ENCODE measurements at places on chromosomes 11 and 22.

DNA sequence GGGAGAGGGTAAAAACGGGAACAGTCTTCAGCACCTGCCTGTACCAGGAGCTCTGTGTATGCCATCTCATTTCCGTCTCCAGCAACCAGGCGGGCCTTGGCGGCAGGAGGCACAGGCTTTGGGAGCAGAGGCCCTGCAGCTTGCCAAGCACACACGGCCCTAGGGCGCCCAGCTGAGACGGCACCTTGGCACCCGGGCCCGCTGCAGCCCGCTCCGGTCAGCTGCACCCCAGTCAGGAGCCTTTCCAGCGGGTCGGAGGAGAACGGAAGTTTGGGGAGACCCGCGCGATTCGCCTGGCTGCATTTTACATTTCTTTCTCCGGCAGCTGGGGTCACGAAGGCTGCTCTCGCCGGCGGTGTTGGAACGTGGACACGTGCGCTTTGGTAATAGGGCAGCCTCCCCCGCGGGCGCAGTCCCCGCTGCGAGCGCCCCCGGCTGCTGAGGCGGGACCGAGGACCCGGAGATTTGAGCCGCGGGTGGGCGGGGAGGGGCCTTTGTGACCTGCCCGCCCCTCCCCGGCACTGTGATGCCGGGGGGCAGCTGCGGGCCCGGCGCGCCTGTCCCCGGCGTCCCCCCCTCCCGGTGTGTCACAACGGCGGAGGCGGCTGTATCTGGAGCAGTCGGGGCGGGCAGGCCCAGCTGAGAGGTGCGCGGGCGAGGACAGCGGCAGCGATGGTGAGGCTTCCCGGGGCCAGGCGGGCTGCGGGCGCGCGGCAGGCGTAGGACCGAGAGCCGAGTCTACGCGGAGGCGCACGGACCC, at the start of gene TUBA8:
Gene TUBA8, plus strand, starts transcription at position 616 of the 760 bp plus-strand sequence. Its CDS starts 57 bp downstream, at position 673.
- no peak for DNase-seq

DNA sequence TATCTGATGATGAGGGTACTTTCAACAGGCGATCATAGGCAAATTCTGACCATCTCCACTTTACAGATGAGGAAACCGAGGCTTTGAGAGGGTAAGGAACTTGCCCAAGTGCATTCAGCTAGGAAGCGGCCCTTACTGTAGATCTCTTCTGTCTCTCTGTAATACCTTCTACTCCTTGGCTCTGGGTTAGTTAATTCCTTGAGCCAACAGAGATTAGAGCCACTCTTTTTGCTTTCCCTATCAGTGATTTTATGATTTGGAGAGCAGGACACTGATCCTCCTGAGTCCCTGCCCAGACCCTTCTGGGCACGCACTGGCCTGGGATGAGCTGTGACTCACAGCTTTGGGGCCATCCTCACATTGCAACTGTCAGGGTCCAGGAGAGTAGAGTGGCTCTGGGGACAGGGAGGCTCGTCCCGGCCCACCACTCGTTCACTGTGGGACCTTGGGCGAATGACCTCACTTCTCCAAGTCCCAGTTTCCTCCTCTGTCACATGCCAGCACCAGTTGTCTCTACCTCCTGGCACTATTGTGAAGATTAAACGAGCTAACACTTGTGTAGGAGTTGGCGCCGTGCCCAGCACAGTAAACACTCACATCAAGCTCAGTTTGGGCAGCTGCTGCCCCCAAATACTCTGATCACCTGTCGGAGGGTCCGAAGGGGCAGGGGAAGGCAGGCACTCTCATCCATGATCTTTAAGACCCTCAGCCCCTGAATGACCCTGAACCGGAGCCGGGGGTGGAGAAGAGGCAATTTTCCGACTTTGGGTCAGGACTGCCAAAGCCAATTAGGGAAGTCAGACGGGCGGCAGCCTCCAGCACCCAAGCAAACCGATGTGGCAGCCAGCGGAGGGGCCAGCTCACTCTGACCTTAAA, 235.0 kb downstream of the MIAT start:
- no peak for DNase-seq

GRCh38 chr22:18057568-18058209, 20.1 kb upstream of the PEX26 start:
- DNase-seq: no peak

DNA sequence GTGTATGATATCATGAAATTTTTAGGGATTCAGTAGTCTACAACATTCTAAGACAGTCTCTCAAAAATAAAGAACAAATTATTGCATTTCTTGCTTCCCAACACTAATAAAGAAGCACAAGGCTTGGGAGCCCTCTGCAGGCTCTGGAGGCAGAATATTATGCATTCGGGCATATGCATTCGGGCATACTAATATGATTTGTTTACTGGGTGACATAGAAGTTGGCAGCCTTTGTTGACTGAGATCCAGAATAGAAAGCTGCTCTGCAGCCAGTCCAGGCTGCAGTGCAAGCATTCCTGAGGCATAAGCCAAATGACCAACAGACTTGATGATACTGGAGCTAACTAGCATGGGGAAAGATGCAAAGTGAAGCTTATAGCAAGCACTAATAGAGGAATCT, 945.5 kb downstream of the OPCML start:
- no peak for DNase-seq

GRCh38 chr22:40635940-40636379, 559 bp downstream of the MRTFA start:
- DNase-seq: no peak

- no peak for DNase-seq
Observed at GRCh38 chr11:34788642-34789041, 127.5 kb downstream of the APIP start.

GRCh38 chr22:17496841-17497240, 66.5 kb upstream of the SLC25A18 start:
- peak; percentile 3 for DNase-seq

- DNase-seq: no peak
Observed at GRCh38 chr11:13222285-13222684, 55.3 kb upstream of the BMAL1 start.

GRCh38 chr11:74442636-74443035, 24.7 kb downstream of the KCNE3 start:
- no peak for DNase-seq

DNA sequence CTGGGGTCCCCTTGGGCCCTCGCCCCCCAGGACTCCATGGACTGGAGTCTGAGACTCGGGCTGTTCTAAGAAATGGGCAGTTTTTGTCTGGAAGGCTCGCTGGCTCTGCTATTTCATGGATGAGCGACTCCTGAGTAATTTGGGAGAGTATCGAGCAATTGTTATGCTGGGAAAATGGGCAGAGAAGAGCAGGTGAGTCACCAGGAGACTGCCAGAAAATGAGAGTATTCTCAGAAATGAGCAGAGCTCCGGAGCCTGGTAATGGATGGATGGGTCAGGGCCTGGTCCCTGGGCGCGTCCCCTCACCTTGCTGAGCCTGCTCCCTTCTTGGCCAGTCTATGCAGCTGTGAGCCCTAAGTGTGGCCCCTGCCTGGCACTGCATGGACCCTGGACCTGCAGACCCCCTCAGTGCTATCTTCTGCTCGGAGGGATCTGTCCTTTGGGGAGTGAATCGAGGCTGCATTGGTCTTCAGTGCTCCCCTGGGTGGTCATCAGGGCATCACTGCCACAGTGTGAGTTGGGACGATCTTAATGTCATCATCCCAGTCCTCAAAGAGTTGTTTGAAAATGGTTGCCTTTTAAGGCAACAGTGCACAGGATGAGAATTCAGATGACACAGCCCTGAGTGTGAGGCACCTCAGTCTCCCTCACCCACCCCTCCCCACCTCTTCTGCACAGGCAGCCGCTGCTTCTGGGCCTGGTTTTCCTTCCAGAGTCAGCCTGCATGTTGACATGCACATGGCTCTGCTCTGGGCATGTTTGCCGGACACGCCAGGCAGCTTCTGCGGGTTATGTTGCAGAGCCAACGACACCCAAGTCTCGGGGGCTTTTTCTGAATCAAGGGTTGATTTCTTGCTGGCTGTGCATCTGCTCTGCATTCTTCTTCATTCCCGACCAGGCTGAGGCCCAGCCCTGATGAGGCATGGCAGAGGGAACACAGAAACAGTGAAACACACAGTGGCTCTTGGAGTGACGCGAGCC, 519.0 kb downstream of the TBC1D22A start:
- no peak for DNase-seq

GRCh38 chr11:31913985-31914384, 102.9 kb upstream of the PAX6 start:
- DNase-seq: no peak

DNA sequence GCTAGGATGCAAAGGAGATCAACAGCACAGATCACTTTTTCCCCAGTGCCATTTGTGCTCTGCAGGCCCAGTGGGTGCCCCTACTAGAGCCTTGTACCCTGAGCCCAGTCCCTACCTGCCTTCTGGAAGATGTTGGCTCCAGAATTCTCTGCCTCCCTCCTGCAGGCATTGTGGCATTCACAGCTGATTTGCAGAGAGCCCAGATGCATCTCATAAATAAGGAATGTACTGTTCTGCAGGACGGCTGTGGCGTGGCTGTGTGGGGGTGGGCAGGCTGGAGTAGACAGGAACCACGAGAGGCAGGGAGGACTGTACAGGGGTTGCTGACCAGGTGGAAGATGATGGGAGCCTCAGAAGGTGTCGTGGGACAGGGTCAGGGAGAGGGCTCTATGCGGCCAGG, 11.2 kb upstream of the MIAT start:
- no peak for DNase-seq

DNA sequence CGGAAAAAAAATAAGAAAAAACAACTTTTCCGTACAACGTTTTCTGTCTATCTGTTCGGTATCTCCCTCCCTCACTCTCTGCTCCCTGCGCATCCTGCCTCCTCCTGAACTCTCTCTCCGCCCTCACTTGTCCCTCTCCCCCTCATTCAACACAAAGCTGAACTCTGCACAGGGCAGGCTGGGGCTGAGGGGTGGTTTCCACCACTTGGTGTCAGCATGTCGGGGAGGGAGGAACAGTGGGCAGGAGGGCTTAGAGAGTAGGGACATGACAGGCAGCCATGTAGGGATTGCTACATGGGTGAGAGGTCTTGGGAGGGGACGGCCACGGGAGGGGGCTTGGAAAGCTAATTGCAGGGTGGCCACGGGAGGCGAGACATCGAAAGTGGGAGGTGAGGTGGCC, 17.6 kb downstream of the SLC22A12 start:
- no peak for DNase-seq

GRCh38 chr11:44607319-44607962, 42.0 kb downstream of the CD82 start:
- no peak for DNase-seq

- no peak for DNase-seq
Observed at GRCh38 chr11:65849771-65850216, 8.2 kb downstream of the CFL1 start.

DNA sequence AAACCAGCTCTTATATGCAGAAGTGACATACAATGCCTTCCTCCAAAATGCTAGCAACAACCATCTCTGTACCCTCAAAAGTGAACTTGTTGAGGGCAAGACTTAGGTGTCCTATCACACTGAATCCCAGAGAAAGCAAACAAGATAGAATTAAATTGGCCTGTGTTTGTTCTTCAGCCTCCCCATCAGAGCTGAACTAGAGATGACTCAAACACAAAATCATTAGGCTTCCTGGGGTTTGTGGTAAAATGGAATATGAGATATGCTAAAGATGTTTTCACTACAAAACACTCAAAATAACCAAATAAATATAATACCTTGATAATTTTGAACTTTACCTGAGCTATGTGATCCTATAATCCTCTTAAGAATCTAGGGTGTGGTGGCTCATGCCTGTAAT, 31.6 kb downstream of the ZNF214 start:
- no peak for DNase-seq

GRCh38 chr11:44613153-44613552, 47.7 kb downstream of the CD82 start:
- no peak for DNase-seq

DNA sequence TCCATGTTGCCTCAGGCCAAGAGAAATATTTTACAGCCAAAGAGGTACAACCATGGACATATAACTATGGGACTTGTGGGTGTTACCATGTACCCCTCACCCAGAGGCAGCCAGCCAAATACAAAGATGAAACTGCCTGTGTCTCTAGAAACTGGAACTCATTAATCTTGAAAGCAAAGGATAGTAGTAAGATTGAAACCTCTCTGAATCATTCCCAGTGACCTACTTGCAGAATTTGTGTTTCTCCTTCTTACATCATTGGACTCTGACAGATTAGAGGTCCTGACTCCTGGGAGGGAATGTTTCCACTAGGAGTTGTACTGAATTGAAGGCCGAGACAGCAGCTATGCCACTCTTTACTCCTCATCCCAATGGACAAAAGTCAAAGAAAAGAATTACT, 257.4 kb upstream of the UBASH3B start:
- no peak for DNase-seq

DNA sequence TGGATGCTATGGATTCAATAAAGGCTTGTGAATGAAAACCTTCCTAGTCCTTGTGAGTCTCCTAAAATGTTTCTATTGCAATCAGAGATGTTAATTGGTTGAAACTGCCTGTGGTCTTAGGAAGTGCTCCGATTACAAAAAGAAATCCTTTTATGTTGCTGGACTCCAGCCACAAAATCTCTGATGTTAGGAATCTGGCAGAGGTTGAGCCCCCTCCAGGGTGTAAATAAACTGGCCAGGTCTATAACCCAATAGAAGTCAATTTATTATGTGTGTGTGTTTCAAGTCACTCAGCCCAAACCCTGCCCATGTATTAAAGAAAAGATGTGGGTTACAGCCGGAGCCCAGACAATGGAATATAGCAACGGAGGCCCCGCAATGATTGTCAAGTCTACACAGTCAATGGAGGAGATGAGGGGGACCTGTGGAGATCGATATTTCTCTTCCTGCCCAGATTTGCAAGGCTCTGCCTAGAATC, 218.1 kb upstream of the SORL1-AS1 start:
- DNase-seq: no peak

DNA sequence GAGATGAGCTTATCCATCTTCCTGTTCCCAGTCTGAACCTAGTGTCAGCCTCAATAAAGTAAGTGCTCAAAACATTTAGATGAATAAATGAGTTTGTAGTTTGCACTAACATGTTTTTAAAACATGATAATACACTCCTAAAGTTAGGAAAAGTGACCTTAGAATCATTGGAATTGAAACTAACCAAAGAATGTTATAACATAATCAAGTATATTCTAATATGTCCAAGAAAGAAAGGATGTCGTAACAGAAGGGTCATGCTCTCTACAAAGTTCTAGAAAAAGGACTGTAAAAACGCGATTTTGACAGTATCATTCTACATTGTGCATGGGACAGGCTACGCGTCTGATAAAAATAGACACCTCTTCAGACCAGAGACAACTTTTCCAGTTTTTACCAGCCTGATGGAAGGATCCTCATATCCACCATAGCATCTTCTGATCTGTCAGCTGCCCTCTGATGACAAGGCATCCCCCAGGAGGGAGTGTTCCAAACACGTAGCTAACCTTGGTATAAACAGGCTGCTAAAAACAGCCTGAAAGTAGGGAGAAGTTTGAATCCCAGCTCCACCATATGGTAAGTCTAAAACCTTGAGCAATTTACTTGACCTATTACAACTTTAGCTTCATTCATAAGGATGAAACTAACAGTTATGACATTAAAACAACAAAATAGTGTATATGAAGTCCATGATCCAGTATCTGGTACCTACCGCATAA, 30.2 kb downstream of the CLMP start:
- no peak for DNase-seq
